ENCODE measurements at places on chromosomes 6 and 20.

GRCh38 chr6:151763303-151763702 lies 44.2 kb upstream of the ESR1 start:
- H3K4me3 ChIP-seq = no peak overlapping the region
- H3K27ac ChIP-seq = no peak overlapping the region
- H3K27me3 ChIP-seq = no peaks in the 10 kb centered on the region
- no peak for DNase-seq

- H3K36me3 ChIP-seq = no peaks in the 10 kb centered on the region
- H3K27me3 ChIP-seq = no peaks in the 10 kb centered on the region
- H3K4me1 ChIP-seq = no peaks in the 10 kb centered on the region
- H3K4me3 ChIP-seq = no peak overlapping the region
- H3K27ac ChIP-seq = no peak overlapping the region
Measured at GRCh38 chr20:14495066-14495465, 157.7 kb upstream of the FLRT3 start.

GRCh38 chr20:50367104-50367674 lies 143.0 kb upstream of the PTPN1 start:
- H3K36me3 ChIP-seq = no peaks in the 10 kb centered on the region
- no peak overlapping the region for H3K27ac ChIP-seq
- H3K27me3 ChIP-seq = no peaks in the 10 kb centered on the region
- no peak overlapping the region for H3K4me3 ChIP-seq
- DNase-seq = no peak

- H3K4me3 ChIP-seq = no peak overlapping the region
- H3K36me3 ChIP-seq = no peaks in the 10 kb centered on the region
- H3K27me3 ChIP-seq = no peaks in the 10 kb centered on the region
- H3K27ac ChIP-seq = no peak overlapping the region
- DNase-seq = no peak
Measured at GRCh38 chr6:14567842-14568241, 450.3 kb downstream of the CD83 start.

GRCh38 chr6:168414336-168415097 lies 26.5 kb upstream of the SMOC2 start:
- H3K4me1 ChIP-seq = no peaks in the 10 kb centered on the region
- H3K4me3 ChIP-seq = peak overlapping the region; percentile 13
- no peaks in the 10 kb centered on the region for H3K27me3 ChIP-seq
- H3K27ac ChIP-seq = peak overlapping the region; percentile 32

GRCh38 chr6:13261464-13261994 lies 66.8 kb downstream of the TBC1D7 start:
- no peaks in the 10 kb centered on the region for H3K27me3 ChIP-seq
- H3K36me3 ChIP-seq = no peaks in the 10 kb centered on the region
- H3K27ac ChIP-seq = no peak overlapping the region
- DNase-seq = no peak

GRCh38 chr6:52303178-52303577 lies 18.6 kb upstream of the MCM3 start:
- H3K36me3 ChIP-seq = no peaks in the 10 kb centered on the region

Data from gastrocnemius medialis (tissue), 4 donors.